ENCODE measurements at places on chromosomes 13 and 19. TPM values are rescaled to one million over a fixed set of nuclear protein-coding genes. Genes with fewer than 3 reads are reported as not detected.

NTN5 gene
- 0.07 TPM for total RNA-seq

LIM2 gene
- not detected for total RNA-seq

DHX34 gene
- 37.3 TPM for total RNA-seq

SIGLEC10 gene
- total RNA-seq, result not detected

PALM3 gene
- total RNA-seq, result 2.1 TPM

KLK3 gene
- total RNA-seq, result not detected

CCDC70 gene
- total RNA-seq, result not detected

IGSF23 gene
- total RNA-seq, result 0.19 TPM

LILRB2 gene
- 0.06 TPM for total RNA-seq

CACNG6 gene
- total RNA-seq, result 11.4 TPM

RNF225 gene
- total RNA-seq, result 0.19 TPM

ZNF208 gene
- not detected for total RNA-seq

ZBTB32 gene
- not detected for total RNA-seq

UNC13A gene
- 1.1 TPM for total RNA-seq

REXO1 gene
- total RNA-seq, result 20.8 TPM

IZUMO1 gene
- not detected for total RNA-seq

KASH5 gene
- total RNA-seq, result not detected

KIR2DL4 gene
- not detected for total RNA-seq

PSG3 gene
- total RNA-seq, result 0.07 TPM

ZNF814 gene
- 1.9 TPM for total RNA-seq

BORA gene
- 7.2 TPM for total RNA-seq

TMEM255B gene
- 0.90 TPM for total RNA-seq

CHST8 gene
- 0.22 TPM for total RNA-seq

C2CD4C gene
- 0.53 TPM for total RNA-seq

ANGPTL8 gene
- not detected for total RNA-seq

ACER1 gene
- not detected for total RNA-seq

GZMM gene
- 0.32 TPM for total RNA-seq

HSPBP1 gene
- total RNA-seq, result 119 TPM

SLITRK6 gene
- 0.24 TPM for total RNA-seq

SMAD9 gene
- total RNA-seq, result 0.06 TPM

ZNF878 gene
- not detected for total RNA-seq

GADD45GIP1 gene
- 50.5 TPM for total RNA-seq

GPR12 gene
- total RNA-seq, result not detected

PDX1 gene
- total RNA-seq, result 0.11 TPM

ETV2 gene
- total RNA-seq, result 2.2 TPM
